ENCODE measurements at places on chromosomes 7 and 10.
A peak's percentile ranks its signal among the peaks of the same experiment; 100 is the strongest.

DNA sequence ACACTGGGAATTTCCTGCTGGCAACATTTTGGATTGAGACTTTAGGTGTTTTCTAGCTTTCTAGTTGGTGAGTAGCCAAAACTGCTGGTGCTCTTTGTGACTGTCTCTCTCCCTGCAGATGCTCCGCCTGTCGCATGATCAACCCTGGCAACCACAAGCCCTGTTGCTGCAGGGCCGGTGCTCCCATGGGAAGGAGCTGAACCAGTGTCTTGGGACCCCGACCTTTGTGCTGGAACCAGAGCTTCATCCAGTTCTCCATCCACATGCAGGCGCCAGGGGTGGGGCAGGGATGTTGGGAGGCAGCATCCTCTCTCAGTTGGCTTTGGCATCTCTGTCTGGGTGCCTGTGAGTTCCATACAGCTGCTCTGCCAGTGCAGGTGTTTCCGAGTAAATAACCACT lies 306.2 kb upstream of the MKI67 start:
- no peak for DNase-seq

- peak; percentile 78 for DNase-seq
These were observed 192.5 kb upstream of the SEMA3C start for GRCh38 chr7:81111358-81111757.

DNA sequence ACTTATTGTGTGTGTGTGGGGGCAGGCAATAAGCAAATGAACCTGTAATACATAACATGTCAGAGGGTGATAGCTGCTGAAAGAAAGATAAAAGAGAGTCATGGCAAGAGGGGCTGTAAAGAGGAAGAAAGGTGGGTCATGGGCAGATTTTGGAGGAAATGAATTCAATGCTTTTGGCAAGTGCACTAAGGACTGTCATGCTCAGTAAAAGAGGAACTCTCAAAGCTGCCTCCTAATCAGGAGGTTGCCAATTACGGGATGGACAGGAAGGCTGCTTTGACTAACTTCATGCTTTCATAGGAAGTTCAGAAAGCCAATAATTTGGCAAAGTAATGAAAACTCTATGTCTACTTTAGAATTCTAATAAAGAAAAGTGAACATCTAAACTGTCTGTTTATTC lies 401.2 kb downstream of the SH2D4B start:
- DNase-seq, result no peak

DNA sequence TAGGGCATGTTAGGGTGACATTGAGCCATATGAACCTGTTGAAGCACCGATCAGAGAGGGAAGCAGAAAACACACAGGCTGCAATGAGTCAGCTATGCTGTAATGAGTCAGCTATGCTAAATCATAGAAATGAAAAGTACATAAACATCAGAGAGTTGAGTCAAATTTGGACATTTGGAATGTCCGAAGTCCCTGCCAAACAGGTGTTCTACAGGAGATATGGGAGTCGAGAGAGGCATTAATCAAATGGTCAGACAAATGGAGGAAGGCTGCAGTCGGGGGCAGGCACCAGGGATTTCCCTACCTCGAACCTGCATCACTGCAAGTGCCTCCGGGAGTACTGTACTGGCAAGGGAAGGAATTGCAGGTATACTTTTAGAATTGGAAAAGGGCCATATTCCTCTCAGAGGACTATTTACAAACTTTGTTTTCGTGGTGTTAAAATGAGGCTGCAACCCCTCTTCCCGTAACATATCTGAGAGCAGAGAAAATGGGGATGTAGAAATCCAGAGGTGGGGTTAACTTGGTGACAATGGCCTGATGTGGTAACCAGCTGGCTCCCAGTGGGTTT lies 8.8 kb upstream of the ZC3HAV1 start:
- DNase-seq, result no peak

DNA sequence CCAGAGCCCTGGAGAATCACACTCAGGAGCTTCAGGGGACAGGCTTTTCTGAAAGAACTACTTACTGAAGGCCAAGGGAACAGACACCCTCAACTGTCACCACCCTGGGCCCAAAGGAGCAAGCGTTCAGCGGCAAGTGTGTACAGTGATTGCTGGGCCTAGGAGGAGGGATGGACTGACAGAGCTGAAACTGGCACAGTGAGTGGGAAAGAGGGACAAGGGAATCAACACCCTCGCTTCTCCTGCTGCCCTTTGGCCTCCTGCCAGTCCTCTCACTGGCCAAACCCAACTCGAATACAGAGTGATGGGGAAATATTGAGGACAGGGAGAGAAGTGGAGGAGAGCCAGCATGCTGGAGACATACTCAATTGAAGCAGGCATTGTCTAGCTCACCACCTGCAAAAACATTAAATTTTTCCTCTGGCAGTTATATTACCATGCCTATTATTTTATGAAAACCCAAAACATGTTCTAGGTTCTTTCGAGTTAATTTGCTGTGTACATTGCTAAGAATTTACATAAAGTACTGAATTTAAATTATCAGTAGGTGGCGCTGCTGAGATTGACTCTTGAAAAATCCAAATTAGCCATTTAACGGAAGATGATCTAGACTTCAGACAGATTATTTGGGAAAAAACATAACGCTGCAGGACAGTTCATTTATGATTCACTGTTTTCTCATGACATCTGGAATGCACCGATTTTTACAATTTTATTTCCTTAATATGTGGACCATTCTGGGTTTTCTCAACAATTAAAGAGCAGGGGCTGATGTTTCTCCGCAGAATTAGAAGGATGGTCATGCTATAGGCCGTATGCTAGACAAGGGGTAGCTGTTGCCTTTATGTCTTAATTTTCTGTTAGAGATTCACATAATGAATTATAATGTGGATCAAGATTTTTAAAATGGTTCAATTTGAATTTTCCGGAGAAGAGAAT lies 14.7 kb upstream of the TMEM236 start:
- peak; percentile 4 for DNase-seq

- no peak for DNase-seq
These were observed 55.6 kb downstream of the GALNT11 start for GRCh38 chr7:152081088-152081487.

DNA sequence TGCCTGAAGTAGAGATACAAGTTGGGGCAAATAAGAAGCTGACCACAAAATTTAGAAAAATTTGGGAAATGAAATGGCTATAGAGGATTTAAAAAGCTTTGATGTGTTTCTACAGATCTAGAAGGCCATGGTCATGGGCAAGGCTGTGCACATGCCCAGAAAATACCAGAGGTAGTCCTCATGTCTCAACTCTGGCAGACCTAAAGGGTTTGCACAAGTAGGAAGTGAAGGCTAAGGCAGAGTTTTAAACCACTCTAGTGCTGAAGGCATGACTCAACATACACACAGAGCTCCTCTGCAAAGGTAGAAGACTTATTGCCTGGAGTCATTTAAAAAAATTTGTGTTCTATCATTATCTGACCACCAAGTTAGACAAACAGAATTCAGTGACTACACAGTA lies 364.6 kb downstream of the CCSER2 start:
- DNase-seq, result no peak

DNA sequence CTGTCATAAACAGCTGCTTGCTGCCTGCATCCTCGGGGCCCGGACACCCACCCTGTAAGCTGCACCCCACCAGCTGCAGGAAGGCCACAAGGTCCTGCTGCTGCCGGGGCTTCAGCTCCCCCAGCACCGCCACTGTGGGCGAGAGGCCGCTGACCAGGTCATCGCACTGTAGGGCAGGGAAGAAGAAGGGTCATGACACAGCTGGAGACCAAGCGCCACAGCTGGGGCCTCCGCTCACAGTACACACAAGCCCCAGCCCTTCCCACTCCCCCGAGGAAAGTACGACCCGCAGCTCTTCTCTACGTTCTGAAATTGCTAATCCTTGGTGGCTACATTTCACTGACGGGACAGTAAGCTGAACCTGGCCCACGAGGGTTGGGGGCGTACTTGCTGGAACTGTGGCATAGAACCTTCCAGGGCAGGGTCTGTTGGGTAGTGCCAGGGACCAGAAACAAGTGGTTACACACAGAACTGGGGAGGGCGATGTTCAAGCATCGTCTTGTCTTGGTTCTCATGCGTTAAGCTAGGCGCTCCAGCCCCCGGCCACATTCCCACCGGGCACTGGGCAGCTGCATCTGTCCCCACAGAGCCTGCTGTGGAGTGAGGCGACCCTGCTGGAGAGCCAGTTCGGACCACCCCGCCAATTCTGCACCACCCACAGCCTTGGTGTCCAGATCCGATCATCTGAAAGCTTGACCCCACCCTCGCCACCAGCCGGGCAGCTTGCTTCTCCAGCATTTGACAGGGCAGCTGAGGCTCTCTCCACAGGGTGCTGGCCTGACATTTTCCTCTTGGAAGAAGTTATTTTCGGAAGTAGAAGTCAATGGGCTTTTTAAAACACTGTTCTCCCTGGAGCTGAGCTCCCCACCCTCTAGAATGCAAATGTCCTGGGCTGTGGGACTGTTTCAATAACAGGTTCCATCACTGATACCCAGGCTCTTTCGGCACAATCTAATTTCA lies 50.8 kb downstream of the GSDME start:
- DNase-seq, result no peak

DNA sequence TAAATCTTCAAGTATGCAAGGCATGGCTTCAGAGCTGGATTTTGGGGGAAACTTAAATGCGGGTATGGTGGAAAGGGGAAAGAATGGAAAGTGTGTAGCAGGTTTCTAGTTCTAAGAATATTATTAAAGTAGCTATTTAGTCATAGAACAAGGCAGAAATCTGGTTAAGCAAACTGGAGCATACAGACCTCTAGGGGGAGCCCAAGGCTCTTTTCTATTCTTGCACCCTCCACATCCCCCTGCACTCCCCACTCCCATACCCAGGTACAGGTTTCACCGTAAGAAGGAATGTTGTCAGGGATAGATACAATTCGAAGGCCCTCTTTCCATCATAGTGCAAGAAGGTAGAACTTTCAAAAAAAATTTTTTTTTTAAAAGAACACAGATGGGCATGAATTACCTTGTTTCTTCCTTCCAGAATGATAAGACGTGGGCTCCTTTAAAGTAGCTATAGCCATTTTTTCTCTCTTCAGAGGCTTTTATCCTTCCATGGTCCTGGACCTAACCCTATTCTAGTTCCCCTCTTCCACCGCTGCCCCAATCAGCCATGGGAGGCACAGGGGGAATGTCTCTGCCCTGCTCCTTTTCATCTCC lies 41.5 kb upstream of the SMIM30 start:
- DNase-seq, result peak; percentile 3

DNA sequence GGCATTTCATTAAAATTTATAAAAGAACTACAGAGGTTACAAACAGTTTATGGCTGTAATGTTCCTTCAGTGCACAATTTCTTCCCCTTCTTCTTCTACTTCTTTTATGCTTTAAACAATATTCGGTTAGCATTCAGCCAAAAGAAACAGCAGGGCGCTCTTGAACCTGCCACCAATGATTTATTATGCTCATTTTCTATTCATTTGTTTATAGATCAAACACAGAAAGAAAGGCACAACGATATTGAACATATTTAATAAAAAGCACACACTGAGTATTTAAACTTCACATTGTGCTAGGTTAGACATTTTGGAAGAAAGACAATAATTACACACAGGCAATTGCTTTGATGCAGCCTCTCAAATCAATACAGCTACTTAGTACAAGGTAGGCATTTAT lies 1025.8 kb upstream of the LRRN3 start:
- no peak for DNase-seq

- no peak for DNase-seq
These were observed 540.0 kb downstream of the KCNMA1 start for GRCh38 chr10:77097625-77098024.

DNA sequence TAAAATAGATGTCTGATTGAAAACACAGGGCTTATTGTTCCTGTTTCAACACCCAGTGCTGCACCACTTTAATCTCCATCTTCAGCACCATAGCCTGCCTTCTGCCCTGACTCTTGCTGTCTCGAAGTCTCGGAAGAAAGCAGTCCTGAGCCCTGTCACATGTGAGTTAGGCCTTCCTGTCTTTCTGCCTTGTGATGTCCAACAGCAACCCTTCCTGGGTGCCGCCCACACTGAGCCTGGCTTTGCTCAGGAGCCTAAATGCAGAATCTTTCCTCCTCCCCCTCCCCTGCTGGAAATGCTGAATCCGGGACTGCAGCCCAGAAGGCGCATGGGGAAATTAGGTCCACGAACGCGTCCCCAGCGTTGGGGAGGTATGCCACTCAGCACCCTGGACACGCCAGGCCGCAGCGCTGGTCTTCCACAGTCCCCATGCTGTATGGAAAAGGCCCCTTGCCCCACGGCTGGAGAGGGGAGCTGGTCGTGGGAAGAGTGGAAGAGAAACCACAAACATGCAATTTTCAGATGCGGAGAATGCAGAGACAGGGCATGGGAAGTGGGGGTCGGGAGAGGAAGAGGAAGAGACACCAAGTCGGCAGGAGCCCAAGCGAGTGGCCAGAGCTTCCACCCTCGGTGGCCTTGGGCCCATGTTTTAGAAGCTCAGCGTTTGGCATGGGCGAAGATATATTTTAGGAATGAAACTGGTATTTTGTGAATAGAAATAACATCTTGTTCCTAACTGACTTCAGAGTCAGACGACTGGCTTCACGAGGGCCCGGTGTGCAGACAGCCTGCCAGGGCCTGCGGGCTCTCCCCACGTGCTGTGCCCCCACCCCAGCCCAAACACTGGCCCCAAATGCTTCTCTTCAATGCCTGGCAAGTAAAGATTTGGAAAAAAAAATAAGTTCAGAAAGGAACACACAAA lies 656.1 kb upstream of the FOXK1 start:
- DNase-seq, result no peak

DNA sequence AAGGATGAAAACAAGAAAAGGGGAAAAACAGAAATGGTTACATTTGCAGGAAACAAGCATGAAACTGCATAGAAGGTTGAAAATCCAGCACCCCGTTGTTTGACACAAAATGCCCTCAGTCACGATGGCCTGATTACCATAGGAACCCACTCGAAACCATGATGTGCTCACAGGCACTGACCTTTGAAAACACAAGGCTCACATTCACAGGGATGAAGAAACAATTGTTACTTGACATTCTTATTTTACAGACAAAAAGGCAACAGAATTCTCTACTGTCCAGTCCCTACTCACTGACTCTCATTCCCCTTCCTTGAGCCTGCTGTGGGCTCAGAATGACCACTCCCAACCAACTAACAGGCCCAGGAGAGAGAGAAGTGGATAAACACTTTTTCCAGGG lies 131.4 kb upstream of the PDLIM1 start:
- DNase-seq, result no peak

DNA sequence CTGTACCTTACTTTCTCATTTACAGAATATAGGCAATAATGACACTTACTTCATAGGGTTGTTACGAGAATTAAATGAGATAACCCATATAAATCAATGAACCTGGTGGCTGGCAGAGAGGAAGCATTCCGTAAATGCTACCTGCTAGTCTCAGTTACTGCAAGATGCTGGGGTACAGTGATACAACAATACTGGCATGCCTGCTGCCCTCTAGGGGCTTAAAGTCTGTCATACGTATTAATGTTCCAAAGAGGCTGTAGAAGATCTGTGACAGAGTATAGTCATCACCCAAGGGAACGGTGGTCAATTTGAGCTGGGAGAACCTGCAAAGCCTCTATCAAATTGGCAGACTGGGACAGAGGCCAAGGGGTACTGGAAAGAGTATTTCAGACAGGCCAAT lies 421.5 kb downstream of the GPAM start:
- DNase-seq, result no peak

All from AG04450 (cell line).